CD4-positive, alpha-beta T cell (primary cell): ENCODE measurements at places on chromosomes 13 and 19.

GRCh38 chr13:36163809-36164308 lies 32.7 kb upstream of the DCLK1 start:
- DNase-seq, result no peak

DNA sequence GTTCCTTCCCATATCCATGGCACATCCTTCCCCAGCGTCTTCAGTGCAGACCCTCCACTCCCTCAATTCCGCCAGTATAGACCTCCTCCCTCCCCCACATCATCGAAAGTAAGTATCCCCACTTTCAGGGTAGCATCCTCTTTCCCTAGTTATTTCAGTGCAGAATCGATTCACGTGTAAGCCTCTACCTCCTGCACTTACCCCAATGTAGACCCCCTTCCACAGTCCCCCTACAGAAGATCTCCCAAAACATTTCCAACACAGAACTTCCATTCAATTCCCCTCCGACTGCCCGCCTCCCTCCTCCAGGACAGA lies 664 bp downstream of the IRF3 start:
- DNase-seq, result peak; percentile 32

GRCh38 chr13:23380534-23380933 lies 53.0 kb downstream of the SACS start:
- no peak for DNase-seq

DNA sequence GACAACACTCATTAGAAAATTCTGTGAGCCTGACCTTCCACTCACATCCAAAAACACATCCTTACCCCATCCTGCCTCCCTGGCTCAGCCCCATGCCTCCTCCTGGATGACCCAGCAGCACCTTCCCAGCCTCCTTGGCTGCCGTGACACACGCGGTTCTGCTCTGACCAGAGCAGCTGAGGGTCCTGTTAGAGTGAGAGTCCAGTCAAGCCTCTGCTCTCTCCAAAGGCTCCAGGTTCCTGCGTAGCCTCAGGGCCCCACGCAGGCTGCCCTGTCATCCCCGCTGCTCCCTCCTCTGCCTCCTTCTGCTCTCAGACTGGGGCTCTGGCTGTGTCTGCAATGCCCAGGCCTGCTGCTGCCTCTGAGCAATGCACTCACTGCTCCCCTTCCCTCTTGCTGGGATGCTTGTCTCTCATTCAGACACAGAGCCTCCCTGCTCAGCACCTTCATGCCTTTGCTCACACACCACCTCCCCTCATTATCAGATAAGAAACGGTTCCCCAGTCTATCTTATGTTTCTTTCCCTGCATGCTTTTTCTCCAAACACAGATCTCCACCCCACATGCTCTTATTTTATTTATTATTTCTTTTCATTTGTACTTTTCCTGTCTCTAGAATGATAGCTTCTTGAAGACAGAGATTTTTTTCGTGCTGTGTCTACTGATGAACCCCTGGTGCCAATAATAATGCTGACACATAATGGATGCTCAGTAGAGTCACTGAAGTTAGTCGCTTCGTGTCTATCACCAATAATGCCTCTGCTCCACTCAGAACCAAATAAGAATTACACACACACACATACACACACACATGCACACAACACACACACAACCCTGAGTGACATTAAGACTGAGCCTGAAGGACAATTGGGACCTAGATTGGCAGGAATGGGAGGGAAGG lies 10.2 kb upstream of the SIGLEC6 start:
- DNase-seq, result no peak

GRCh38 chr13:105660561-105660960 lies 874.9 kb downstream of the EFNB2 start:
- no peak for DNase-seq

- no peak for DNase-seq
These were observed 1816.8 kb downstream of the OLFM4 start for GRCh38 chr13:54845351-54845965.

DNA sequence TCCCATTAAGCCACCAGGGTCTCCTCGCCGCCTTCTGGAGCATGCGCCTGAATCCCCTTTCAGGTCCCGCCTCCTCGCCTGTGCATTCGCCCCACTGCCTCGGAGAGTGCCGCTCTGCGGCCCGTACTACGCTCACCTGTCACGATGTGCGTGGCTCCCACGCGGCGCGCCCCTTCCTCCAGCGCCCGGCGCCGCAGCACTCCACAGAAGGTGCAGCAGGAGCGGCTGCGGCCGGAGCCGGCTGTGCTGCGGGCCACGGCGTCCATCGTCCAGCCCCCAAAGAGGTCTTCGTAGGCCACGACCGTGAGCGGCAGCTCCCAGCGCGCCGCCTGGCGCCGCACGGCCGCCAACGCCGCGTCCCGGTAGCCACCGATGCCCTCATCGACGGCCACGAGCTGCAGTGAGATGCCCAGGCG lies 4.3 kb downstream of the CTU1 start:
- DNase-seq, result no peak

- no peak for DNase-seq
These were observed 405.6 kb upstream of the PCDH9 start for GRCh38 chr13:67635754-67636153.

- no peak for DNase-seq
These were observed 6.9 kb upstream of the ZC3H13 start for GRCh38 chr13:46059405-46059804.

DNA sequence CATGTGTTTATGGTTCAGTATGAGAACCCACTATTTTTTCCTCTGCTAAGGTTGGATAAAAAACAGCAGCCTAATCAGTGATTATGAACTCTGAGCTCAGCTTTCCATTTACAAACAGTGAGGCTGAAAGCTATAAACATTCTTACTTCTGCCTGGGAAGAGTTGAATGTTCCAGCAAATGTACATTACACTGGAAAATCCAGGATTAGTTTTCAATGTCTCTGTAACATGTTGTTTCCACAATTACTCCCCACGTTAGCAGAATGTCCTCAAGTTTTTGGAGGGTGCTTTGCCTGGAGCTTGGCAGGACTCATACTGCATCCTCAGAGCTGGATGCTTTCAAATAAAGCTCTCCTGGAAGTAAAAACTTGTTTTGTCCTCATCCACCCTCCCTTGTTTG lies 150.4 kb downstream of the POSTN start:
- DNase-seq, result no peak

- peak; percentile 26 for DNase-seq
These were observed 579 bp downstream of the CPT1C start for GRCh38 chr19:49691243-49692146.

DNA sequence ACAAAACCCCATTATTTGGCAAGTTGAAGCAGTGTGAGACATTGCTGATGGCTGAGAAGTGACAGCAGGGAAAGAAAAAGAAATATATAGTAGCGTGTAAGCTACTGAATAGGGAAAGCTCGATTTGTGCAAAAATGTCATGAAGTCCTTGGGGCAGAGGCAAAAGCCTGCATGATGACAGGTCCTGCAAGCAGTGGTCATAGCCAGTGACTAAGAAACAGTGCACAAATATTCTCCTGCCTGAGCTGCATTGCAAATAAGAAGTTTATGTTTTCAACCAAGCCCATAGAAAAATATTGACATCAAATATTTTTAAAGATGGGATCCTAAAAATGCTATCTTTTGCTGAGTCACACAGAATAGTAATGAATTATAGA lies 270.0 kb downstream of the SLITRK6 start:
- no peak for DNase-seq

DNA sequence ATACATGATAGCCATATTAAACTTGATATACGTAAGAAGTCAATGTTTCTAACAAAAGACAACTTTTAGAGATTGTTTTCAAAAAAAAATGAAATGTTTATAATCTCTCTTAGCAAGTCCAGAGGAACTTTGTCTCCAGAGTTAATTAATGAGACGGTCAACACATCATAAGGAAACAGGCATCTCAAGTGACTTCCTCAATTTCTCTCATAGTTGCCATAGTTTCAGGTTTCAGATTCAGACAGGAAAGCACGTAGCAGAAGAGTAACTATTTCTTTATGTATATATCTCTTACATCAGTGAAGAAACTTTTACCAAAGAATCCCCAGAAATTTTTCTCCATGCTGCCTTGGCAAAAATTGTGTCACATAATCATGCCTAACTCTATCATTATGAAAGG lies 159.6 kb upstream of the ATXN8OS start:
- no peak for DNase-seq

DNA sequence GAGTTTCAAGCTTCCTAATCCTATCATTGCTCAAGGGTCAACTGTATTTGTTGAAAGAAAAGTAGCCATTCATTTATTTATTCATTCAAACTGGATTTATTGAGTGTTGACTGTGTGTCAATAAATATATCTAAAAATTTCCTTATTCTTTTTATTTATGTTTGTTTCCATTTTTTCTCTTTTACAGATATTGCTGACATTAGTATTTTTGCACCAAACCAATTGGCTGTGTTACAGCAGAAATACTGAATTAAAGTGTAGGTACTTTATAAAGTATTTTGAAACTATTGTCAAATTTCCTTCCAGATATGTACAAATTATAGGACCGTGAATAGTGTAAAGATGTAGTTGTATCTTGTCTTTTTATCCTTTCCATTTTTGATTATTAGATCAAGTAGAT lies 692.0 kb upstream of the SLC10A2 start:
- no peak for DNase-seq

GRCh38 chr19:12133069-12133468 lies 7.1 kb downstream of the ZNF20 start:
- DNase-seq, result no peak
